ENCODE measurements at places on chromosomes 3 and 15.

DNA sequence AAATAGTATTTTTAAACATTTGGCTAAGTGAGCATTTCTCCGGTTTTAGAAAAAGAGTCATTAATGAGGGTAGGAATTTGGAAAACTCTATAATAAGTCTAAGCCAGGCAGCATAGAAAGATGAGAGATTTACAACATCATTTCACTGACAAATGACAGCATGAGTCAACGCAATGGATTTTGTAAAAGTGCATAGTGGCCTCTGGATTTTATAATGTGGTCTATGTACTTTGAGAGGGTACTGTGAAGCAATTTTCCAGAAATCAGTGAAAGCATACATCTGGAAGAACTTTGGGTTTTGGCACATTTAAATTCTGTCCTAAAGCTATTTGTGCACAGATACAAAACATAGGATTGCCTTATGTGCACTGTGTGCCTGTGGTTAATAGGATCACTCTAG lies 130.8 kb upstream of the CCNL1 start:
- DNase-seq, result no peak

DNA sequence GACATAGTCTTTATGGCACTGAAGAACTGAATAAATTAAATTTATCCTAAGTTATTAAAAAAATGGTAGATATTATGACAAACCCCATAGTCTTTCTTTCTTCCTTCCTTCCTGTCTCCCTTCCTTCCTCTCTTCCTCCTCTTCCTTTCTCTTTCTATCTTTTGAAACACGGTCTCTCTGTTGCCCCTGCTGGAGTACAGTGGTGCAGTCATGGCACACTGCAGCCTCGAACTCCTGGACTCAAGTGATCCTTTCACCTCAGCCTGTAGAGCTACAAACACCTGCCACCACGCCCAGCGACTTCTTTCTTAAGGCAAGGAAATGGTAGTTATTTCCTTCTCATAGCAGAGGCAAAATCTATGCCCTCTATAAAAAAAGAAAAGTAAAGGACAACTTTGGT lies 354.6 kb downstream of the GAP43 start:
- DNase-seq, result no peak

DNA sequence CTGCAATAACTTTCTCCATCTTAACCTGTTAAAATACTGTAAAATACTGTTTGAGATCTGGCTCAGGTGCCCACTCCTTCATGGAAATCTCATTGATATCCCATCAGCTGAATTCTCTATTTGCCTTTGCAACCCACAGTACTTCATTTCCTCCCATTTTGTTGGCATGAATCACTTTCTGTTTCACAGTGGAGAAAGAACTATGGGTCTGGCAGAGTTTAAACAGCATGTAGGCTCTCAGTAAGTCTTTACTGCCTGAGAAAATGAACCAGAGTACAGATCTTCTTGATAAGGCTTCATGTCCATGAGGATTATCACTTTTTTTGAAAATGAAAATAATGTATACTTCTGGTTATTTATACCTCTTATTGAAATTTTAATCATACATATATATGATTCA lies 245.9 kb downstream of the NAALADL2 start:
- DNase-seq, result no peak

- DNase-seq, result no peak
Observed at GRCh38 chr3:24192469-24193056, 247.5 kb downstream of the NR1D2 start.

GRCh38 chr3:49611291-49611690 lies 57.0 kb downstream of the BSN start:
- DNase-seq, result no peak

DNA sequence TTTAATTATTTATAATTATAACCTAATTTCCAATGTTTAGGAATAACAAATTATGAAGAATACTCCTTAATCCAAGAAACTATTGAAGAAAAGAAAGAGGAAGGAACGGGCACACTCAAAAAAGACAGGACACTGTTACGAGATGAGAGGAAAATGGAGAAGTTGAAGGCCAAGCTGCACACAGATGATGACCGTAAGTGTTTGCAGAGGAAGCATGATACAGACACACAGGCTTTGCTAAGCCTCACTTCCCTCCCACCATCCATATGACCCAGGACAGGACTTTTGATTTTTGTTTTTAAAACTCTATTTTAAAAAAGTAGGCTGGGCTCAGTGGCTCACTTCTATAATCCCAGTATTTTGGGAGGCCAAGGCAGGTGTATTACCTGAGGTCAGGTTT lies 389.4 kb upstream of the TPM1 start:
- no peak for DNase-seq

DNA sequence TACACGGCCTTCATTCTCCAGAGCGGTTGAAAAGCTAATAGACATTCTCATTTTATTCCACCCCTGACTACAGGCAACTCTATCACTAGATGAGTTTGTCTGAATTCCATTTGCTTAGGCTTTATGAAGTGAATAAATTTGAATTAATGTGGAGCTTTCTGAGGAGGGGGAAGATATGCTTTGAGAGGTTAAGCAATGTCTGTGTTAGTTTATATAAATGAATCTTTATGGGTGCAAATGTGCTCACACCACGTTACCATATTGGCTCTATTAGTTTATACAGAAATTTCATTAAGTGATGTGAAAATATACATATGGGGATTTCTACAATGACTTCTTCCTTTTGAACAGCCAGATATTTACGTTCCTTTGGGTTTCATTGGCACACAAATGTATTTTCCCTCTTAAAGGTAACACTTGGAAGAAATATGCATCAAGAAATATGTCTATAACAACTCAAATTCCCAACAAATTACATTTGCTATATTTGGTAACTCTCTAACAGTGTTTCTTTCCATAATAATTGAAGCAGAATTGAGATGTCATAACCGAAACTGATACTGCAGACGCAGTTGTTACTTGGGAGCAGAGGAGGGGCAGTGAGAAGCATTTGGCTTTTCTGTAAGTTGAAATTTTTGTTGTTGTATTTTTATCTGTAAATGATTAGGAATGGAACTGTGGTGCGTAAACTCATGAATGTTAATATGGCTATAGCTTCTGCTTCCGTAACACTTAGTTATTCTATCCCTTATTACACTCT lies 359.4 kb downstream of the CACNA2D3 start:
- DNase-seq, result no peak

- no peak for DNase-seq
Observed at GRCh38 chr3:81732642-81733041, 28.8 kb downstream of the GBE1 start.

DNA sequence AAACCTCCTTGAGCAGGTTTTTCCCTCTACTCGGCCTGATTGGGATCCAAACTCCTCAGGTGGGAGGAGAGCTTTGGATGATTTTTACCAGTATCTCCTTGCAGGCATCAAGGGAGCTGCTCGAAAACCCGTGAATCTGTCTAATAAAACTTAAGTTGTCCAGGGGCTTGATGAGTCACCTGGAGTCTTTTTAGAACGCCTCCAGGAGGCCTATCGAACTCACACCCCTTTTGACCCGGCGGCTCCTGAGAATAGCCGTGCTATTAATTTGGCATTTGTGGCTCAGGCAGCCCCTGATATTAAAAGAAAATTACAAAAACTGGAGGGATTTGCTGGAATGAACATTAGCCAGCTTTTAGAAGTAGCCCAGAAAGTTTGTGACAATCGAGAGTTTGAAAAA lies 41.6 kb downstream of the ZBTB11 start:
- no peak for DNase-seq

DNA sequence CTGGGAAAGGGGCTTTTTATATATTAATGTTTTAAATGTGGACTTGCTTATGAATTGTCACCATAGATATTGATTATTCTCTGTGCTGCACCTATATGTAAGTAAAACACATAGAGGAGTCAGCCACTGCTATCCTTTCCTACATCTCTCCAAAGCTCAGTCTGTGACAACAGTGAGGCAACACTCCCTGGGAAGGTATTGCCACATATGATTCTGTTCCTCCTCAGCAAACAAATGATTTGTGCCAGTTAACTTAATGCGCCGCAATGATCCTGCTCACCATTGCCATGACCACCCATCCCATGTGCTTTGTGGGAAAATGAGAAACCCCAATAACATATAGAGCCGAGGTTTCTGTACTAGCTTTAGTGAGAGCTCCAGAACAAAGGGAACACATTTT lies 75.1 kb upstream of the FBN1 start:
- no peak for DNase-seq

DNA sequence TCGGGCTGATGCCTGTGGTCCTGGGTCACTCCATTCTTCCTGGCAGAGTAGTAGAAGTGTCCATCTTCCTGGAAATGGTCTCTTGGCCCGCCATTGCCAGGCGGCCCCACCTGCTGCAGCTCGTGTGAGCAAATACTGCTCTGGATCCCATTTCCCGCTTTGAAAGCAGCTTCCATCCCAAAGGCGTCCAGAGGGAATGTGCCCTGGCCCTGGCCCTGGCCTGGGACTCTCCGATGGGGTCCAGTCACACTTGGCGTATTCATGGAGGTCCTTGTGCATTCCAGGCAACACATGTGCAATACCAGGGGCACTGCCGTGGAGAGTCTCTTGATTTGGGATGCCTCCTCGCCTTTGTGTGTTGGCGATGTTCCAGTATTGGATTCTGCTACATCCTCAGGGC lies 111.1 kb downstream of the SNRPN start:
- no peak for DNase-seq

DNA sequence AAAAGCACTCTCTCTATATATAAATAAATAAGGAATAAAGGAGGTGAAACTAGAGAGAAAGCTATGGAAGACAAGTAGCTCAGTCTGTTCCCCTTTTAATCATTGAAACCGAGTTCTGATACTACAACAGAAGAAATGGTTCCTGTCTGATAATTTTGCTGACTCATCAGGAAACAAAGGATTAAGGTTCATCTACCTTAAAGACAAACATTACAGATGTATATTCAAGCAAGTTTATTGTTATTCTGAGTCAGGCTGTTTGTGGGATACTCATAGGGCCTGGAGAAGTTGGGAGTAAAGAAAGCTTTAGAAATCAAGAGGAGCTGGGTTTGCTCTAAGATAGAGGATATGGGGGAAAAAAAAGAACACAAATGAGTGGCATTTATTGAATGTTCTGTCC lies 566.0 kb downstream of the ROBO2 start:
- no peak for DNase-seq

- DNase-seq, result no peak
Observed at GRCh38 chr3:11071096-11071755, 78.7 kb downstream of the SLC6A1 start.

GRCh38 chr3:17009826-17010225 lies 125.1 kb downstream of the PLCL2 start:
- no peak for DNase-seq

DNA sequence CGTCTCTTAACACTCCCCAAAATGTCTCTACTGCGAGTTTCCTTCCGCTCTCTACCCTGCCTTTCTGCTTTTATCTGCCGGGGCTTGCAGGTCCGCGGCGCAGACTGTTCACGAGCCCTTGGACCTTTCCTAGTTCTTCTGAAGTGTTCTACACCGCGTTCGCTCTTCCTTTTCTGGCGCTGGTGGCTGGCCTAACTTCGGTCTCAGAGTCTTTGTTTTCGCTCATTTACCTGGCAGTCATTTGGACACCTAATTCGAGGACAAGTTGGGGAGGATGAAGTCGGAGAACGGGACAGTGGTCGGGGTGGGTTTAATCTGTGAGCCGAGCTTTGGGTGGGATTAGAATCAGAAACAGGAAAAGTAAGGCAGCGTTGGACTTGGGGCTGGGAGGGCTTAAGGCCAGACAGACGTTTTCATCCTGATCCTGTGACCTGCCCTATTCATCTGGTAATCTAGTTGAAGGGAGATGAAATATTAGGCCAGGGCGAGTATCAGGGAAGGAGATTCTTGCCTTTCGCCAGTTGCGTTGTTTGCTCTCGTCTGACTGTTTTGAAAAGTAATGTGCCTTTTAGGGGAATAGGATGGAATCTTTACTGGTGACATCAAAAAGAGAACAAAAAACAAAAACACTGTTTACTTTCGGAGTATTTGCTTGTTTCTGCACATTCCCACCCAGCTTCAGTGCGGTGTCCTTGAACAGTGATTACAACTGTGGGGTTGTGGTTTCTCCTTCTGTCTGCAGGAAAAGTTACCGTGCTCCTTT lies 1.8 kb downstream of the DIPK2A start:
- DNase-seq, result peak; percentile 76

- no peak for DNase-seq
Observed at GRCh38 chr15:73394782-73395181, 26.0 kb upstream of the HCN4 start.

DNA sequence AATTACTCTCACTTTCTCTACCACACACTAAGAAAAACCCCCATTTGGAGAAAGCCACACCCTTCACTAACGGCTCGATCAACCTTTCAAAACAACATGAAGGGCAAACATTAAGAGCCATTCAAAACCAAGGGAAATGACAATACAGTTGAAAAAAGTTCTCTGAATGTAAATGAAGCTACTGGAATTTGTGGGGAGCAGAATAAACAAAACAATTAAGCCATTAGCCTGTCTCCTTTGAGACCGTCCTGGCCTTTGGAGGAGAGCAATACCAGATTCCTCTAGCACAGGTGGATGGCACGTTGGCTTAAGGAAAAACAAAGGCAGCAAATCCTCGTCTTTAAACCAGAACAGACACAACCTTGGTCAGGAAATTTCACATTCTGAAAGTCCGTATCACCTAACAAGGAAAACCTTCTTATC lies 18.7 kb downstream of the MYO1E start:
- DNase-seq, result no peak

DNA sequence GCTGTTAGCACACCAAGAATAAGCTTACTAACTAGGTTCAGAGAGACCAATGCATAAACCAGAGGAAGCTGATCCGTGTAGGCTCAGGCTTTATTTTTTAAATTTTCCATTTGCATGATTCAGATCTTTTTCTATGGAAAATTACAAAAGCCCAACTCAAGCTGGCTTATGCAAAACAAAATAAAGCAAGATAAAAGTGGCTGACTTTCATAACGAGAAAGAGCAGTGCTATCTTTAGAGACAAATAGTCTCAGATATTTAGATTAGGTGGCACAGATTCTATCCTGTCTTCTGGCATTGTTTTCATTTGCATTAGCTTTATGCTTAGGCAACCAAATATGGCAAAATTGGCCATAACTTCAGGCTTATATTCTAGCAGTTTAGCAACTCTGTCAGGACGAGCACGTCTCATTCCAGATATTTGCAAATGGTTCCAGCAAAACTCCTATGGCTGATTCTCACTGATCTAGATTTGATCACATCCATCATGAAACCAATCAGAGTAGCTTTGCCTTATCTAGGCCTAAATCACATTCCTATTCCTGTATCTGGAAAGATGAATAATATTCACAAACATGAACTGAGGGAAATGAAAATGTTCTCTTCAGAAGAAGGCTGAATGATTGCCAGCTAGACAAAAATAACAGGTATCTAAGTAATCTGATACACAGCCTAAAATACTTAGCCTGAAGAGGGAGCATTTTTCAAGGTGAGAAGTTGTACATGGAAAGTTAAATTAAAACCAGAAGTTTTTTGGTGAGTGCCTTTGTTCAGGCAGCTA lies 216.4 kb upstream of the DPPA4 start:
- no peak for DNase-seq

- no peak for DNase-seq
Observed at GRCh38 chr3:7683426-7683825, 818.2 kb upstream of the LMCD1 start.

- DNase-seq, result no peak
Observed at GRCh38 chr15:33098094-33099058, 96.1 kb downstream of the FMN1 start.

GRCh38 chr3:31502803-31503221 lies 29.9 kb upstream of the STT3B start:
- no peak for DNase-seq

- DNase-seq, result no peak
Observed at GRCh38 chr3:149583921-149584635, 73.7 kb downstream of the WWTR1 start.
